ENCODE measurements at places on chromosomes 11 and 22.

DNA sequence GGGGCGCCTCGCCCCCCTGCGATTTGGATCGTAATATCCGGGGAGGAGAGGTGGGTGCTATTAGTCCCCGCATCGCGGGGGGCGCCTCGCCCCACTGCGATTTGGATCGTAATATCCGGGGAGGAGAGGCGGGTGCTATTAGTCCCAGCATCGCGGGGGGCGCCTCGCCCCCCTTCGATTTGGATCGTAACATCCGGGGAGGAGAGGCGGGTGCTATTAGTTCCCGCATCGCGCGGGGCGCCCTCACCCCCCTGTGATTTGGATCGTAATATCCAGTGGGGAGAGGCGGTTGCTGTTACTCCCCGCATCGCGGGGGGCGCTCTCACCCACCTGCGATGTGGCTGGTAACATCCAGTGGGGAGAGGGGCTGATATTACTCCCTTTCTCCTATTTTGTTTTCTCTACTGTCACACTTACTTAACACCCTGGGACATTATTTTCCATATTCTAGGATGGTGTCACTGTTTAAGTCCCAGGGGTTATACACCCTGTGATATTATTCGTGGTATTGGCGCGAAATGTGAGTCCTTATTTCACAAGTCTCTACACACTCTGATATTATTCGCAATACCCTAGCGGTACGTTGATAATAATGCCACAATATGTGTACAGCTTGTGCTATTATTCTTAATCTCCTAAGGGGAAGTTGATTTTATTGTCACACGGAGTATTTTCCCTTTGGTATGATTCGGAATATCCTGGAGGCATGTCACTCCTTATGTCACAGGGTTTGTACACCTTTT lies 57.8 kb upstream of the ALDH3B2 start:
- no peak for DNase-seq

GRCh38 chr22:39646398-39647063 lies 76.0 kb downstream of the CACNA1I start:
- DNase-seq, result no peak

DNA sequence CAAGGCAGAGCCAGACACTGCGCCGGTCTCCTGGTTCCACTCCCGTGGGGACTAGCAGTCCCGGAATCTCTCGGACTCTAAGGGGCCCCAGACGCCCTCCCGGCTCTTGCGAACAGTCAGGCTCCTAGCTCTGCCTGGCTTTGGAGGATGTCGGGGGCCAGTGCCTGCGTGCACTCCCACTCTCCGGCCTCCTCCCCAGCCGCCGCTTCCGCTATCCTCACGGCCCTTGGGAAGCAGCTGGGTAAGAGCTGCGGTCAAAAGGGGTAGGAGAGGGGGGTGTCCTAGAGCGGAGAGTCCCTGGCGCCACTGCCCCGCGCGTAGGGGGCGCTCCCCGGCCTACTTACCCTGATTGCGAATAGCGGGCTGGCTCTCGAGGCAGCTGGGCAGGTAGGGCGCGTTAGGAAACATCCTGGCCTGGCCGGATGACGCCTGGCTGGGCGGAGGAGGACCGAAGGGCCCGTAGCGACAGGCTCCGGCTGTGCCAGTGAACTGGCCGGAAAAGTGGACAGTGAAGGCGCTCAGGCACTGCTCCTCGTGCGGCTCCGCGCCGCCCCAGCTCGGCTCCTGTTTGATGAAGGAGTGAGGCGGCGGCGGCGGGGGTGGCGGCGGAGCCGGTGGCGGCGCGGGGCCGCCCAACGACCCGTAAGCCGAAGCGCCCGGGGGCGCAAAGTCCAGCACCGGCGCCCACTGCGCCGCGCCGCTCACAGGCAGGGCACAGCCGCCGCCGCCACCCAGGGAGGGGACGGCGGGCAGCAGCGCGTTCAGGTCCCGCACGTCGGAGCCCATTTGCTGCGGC lies 785 bp downstream of the WT1 start:
- no peak for DNase-seq

DNA sequence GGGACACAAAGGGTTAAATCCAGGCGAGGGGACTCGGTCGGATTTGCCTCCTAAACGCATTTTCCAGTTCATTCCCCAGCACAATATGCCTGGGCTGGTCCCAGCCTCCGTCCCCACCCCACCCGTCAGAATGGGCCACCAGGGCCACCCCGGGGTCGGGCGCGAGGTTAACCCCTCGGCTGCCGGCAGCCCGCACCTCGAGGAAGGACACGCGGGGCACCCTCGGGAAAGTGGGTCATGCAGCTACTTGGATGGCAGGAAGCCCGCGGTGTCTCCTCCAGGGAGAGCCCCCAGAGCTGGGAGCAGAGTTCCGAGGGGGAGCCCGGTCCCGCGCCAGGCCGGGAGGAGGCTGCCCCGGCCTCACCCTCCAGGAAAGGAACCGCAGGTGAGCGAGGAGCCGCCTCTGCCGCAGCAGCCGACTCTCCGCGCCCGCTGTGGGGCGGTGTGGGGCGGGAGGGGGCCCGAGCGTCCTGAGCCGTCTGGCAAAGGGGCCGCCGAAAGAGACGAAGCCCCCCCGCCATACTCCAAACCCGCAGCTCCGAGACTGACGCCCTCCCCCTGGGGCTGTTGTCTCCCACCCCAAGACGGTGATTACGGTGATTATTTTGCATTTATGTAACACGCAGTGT lies 1.4 kb downstream of the NECTIN1 start:
- DNase-seq, result peak; percentile 12

DNA sequence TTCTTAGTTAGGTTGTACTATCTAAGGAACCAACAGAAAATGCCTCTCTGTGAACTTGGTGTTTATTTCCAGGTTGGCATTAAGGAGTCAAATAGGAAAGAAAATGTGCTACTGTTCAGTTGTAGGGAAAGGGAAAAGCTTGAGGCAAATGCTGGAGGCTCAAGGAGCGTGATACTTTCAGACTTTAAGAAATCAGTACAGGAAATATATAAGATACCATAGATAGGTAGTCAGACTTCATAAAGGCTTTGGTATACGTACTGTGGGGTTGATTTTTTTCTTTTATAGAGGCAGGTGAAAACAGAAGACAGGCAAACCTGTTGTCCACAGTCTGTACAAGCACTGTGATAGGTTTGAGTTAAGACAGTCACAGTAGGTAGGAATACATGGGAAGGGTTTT lies 30.8 kb downstream of the EP300 start:
- DNase-seq, result no peak

- DNase-seq, result no peak
Measured at GRCh38 chr11:46338988-46339666, 8.1 kb upstream of the DGKZ start.

DNA sequence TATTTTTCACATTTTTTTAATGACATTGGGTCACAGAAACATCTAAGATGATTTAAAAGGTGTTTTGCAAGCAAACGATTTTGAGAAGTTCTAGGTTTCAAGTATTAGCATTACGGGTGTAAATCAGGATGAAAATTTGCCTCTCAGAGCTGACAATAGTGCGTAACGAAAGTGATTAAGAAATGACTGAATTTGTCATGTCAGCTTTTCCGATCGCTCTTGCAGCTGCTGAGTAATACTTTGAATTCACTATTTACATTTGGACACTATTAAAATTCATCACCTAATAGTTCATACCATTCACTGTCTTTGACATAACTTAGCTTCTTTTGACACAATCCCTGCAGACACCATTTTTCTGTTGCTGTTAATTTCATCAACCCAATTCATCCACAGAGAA lies 205.2 kb downstream of the SOX6 start:
- DNase-seq, result no peak

- no peak for DNase-seq
Measured at GRCh38 chr11:84634309-84634708, 992.8 kb downstream of the DLG2 start.

DNA sequence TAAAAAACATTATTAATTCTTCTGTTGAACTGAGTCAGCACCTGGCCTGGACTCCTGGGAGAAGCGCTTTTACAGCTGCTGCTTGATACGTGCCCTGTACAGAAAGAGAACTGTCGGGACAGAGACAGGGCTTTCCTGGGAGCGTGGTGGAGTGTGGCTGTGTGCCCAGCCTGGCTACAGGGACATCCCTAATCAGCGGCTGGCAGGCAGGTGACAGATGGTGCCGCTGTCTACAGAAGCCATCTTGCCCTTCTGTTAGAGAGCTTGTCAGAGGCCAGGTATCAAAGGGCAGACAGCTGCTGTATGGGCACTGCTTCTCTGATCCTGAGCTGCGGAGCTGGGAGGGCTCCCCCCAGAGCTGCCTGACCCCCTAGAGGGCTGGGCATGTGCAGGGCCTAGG lies 361.8 kb downstream of the TENM4 start:
- DNase-seq, result no peak

GRCh38 chr11:123330071-123330470 lies 100.0 kb upstream of the GRAMD1B start:
- DNase-seq, result no peak

- DNase-seq, result no peak
Measured at GRCh38 chr11:106446955-106447354, 369.5 kb downstream of the AASDHPPT start.

- DNase-seq, result peak; percentile 61
Measured at GRCh38 chr11:77191823-77192495, 63.9 kb downstream of the MYO7A start.

GRCh38 chr11:119828006-119828405 lies 99.0 kb upstream of the NECTIN1 start:
- no peak for DNase-seq

- no peak for DNase-seq
Measured at GRCh38 chr22:17950651-17951214, 73.6 kb downstream of the MICAL3 start.

- DNase-seq, result no peak
Measured at GRCh38 chr22:39280250-39280649, 35.5 kb upstream of the PDGFB start.

DNA sequence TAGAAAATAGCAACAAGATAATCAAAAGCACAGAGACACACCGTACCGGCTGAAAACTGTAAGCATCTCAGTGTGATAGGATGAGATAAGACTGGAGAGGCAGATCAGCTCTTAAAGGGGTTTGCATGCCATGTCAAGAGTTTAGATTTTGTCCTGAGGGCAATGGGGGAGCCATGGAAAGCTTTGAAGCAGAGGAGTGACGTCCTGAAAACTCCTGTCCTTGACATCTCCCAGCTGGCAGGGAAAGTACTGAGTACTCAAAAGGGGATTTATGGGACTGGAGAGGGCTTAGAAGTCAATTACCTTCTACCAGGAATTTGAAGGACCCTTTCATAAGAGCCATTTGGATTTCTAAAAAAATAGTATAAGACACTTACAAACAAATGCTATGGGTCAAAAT lies 420.5 kb upstream of the NARS2 start:
- DNase-seq, result no peak

DNA sequence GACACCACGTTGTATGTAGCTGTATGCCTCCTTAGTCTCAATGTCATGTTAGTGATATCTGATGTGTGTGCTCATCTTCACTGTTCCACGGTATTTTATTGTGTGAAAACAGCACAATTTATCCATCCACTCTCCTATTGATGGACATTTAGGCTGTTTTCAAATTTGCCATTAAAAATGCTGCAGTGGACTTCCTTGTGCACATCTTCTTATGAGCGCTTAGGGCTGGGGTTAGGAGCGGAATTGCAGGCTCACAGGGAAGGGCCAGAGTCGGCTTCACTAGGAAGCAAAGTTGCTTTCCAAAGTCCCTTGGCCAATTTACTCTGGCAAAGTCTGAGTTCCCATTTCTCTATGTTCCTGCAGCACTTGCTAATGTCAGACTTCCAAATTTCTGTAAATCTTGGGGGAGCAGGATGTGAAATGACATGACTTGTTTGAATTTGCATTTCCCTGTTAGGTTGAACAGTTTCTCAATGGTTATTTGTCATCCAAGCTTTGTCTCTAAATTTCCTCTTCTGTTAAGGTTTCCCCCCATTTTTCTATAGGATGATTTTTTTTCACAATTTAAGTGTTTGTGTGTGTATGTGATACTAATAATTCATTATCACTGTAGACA lies 75.4 kb downstream of the MYEOV start:
- DNase-seq, result no peak

GRCh38 chr22:34111210-34111824 lies 191.0 kb upstream of the LARGE1 start:
- peak; percentile 39 for DNase-seq
